ENCODE measurements at places on chromosomes 6 and 20. TPM values are rescaled to one million over a fixed set of nuclear protein-coding genes. Genes with fewer than 3 reads are reported as not detected.

SNAP25 gene
- total RNA-seq = 1.9 TPM

RIPOR3 gene
- 3.8 TPM for total RNA-seq

DNA sequence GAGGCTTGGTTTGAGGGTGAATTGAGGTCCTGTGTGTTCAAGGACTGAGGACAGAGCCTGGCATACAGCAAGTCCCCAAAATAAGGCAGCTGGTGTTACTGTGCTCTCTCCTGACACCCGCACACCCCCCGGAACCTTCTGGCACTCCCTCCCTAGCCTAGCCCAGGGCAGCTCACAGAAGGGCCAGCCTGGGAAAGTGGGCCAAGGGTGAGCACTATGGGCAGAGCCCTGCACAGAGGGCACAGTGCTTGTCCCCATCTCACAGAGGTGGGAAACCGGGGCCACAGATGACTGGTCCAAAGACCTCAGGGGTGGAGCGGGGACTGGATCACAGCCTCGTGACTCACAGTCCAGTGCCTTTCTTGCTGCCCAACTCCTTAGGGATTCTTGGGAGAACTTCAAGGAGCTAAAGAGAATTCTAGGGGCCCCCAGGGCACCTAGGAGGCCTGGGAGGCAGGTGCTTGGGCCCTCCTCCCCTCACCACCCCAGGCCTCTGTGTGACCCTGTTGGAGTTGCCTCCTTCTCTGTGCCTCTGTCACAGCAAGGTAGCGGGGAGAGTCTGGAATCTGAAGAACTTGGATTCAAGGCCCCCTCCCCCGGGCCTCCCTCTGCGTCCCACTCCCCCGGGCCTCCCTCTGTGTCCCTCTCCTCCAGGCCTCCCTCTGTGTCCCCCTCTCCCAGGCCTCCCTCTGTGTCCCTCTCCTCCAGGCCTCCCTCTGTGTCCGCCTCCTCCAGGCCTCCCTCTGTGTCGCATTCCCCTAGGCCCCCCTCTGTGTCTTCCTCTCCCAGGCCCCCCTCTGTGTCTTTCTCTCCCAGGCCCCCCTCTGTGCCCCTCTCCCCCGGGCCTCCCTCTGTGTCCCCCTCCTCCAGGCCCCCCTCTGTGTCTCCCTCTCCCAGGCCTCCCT, 13.5 kb downstream of the DLGAP4 start:
- H3K4me1 ChIP-seq = no peaks in the 10 kb centered on the region
- no peak overlapping the region for H3K27ac ChIP-seq
- H3K4me3 ChIP-seq = no peak overlapping the region
- H3K27me3 ChIP-seq = no peaks in the 10 kb centered on the region
- H3K36me3 ChIP-seq = no peaks in the 10 kb centered on the region

DNA sequence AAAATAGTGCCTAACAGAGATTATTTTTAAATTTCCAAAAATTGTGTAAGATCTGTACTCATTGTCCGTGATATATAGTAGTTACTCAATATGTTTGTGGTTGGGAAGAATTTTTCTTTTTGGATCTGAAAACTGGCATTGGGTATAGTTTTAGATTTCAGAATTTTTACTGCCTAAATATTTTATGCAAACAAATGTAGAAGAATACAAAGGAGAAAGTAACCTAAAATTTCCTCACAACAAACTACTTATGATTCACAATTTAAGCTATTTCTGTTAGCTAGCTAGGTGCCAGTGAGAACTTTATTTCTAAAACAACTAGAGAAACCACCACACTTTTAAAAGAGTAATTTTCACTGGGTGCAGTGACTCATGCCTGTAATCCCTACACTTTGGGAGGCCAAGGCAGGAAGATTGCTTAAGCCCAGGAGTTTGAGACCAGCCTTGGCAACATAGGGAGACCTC, 38.8 kb downstream of the SESN1 start:
- no peaks in the 10 kb centered on the region for H3K36me3 ChIP-seq
- no peak overlapping the region for H3K4me3 ChIP-seq
- no peaks in the 10 kb centered on the region for H3K27me3 ChIP-seq

- peaks cover 11% of the 10 kb centered on the region for H3K36me3 ChIP-seq
- H3K27me3 ChIP-seq = no peaks in the 10 kb centered on the region
- no peak for DNase-seq
- H3K4me3 ChIP-seq = no peak overlapping the region
These were observed 71.8 kb upstream of the FBXO30 start for GRCh38 chr6:145886228-145886956.

GRCh38 chr6:137978252-137978896, 111.3 kb downstream of the TNFAIP3 start:
- H3K36me3 ChIP-seq = no peaks in the 10 kb centered on the region
- DNase-seq = no peak
- H3K27me3 ChIP-seq = no peaks in the 10 kb centered on the region
- no peaks in the 10 kb centered on the region for H3K4me1 ChIP-seq
- no peak overlapping the region for H3K27ac ChIP-seq
- no peak overlapping the region for H3K4me3 ChIP-seq

GRCh38 chr6:13260831-13261230, 67.5 kb downstream of the TBC1D7 start:
- H3K4me1 ChIP-seq = no peaks in the 10 kb centered on the region
- no peaks in the 10 kb centered on the region for H3K27me3 ChIP-seq
- no peak overlapping the region for H3K27ac ChIP-seq
- no peak for DNase-seq
- no peak overlapping the region for H3K4me3 ChIP-seq

All from cardiac muscle cell (in vitro differentiated cells and primary cell).